ENCODE measurements at places on chromosomes 1 and 21.

GRCh38 chr1:78240755-78241154 lies 195.0 kb downstream of the GIPC2 start:
- no peak for DNase-seq

- no peak for DNase-seq
Observed at GRCh38 chr21:44973598-44973997, 33.8 kb downstream of the SLX9 start.

GRCh38 chr1:174984952-174985351 lies 14.8 kb upstream of the CACYBP start:
- no peak for DNase-seq

GRCh38 chr1:2492091-2492490 lies 16.0 kb downstream of the PLCH2 start:
- DNase-seq: no peak

DNA sequence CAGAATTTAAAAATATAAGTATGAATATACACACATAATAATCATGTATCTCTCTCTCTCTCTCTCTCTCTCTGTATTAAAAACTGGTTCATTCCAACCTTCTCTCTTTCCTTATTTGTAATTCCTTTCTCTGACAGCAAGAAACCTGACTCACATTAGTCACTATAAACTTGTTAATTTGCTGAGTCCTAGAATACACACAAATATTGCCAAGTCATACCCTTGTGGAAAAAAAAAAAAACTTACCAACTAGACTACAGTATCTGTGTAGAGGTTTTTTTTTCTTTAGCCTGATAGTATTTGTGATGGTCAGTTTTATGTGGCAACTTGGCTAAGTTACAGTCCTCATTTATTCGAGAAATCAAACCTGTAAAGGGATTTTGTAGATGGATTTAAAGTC lies 26.3 kb upstream of the NHLH2 start:
- no peak for DNase-seq

GRCh38 chr1:1181129-1181937 lies 7.7 kb downstream of the TTLL10 start:
- no peak for DNase-seq

DNA sequence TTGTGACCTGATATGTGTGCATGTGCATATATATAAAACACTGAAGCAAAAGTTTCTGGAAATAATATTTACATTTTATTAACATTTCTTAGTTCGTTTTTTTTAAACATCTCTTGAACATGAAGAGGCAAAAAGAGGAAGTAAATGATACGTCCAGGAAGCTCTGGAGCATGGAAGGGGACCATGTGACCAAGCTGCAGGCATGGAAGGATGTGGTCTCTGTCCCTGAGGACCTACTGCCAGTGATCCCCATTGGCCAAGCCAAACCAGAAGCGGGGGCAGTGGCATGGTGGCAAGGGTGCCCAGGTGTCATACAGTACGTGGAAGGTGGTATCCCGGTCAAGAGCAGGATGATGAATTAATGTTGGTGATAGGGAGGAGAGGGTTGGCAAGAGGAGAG lies 268.3 kb upstream of the PROX1 start:
- no peak for DNase-seq

DNA sequence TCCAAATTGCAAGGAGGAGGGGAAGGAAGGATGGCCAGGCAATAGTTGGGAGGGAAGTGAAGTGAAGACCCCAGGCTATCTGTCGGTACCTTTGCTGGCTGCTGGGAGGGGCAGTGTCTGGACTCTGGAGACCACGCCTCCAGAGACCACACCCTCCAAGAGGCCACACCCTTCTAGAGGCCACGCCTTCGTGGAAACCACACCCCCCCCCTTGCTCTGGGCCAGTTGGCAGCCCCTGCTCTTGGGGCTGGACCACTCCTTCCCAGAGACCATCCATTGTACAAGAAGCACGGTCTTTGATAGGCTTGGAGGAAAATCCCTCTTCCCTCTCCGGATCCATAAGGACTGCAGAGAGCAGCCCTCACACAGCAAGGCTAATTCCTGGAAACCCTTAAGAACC lies 73.1 kb downstream of the RYR2 start:
- no peak for DNase-seq

DNA sequence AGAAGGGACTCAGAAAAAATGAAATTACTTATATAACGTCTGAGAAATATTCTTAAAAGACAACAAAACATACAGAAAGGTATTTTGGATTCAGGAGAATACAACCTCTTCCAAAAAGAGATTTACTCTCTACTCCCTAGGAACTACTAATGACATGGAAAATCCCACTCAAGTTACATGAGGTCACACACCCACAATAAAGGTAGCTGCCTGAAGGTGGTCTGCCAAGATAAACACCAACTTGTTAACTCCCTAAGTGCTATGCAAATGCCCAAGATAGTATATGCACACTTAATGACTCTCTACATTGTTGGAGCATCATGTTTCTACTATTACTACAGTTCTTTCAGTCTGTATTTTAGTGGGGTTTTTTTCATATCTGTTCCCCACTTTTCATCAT lies 26.5 kb downstream of the RERE start:
- no peak for DNase-seq

GRCh38 chr21:46385846-46386733 lies 62.1 kb downstream of the PCNT start:
- DNase-seq: no peak

DNA sequence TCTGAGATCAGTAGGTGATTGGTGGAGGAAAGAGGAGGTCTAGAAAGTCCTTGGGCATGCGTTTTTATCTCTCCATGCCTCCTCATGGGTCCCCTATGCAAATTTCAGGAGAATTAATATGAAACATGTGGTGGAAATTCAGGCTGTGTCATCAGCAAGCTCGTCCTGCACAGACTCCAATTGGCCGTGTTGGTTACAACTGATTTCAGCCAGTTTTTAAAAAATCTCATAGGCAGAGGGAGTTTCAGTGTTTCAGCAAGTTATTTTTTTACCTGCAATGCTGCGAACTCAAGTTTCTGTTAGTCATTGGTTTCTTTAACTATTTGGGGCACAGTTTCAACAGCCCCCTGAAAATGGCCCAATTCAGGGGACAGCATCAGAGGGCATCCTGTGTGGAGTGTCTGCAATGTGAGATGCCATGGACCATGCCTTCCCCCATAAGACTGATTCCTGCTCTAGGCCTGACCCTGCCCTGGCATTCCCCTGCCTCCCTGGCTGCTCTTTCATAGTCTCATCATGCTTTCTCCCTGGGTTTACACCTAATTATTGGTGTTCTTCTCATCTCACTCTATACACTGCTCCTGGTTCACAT lies 59.9 kb downstream of the C1orf198 start:
- no peak for DNase-seq

DNA sequence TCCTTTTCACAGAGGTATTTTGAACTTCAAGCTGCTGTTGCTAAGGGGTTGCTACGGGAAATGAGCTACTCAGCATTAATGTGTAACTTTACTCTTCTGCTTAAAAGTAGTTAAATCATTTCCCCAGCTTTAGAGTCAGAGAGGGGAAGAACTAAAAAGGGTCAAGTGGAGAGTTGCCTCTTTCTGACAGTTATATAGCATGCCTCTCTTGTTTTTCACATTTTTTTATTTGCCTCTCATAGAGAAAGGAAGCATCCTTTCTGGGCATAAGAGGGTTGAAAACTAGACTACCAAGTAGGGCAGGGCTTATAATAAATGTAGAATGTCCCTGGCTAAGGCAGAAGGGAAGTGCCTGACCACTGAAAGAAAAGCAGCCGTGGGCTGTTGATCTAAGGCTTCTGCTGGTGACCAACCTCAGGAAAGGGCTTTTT lies 10.1 kb upstream of the ELAVL4 start:
- DNase-seq: no peak

GRCh38 chr1:85148524-85149250 lies 52.1 kb downstream of the SYDE2 start:
- DNase-seq: peak; percentile 19

DNA sequence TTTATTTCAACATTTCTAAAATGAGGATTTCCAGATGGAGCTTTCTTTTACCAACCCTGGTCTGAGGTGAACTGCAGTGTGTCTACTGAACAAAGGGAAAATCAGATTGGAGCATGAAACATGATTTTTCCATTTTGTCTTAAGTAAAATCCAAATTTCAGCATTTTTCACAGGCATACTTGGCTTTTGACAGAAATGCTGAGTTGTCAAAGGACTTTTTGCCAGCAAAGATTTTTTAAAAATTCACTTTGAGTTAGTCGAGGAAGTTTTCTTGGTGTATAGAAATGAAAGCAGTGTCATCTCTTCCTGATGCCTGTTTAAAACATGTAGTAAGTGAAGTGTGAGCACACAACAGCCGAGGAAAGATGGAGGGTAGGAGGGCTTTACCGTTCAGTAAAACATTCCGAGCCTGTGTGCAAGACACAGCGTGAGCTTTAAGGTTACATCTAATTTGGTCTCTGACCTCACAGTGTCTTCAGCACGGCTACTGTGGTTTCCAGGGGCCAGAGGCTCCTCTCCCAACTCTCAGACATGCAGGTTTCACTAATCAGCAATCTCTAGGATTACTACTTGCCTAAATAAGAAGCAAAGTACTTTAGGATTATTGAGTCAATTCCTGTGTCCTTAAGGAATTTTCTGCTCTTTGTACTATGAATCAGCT lies 45.9 kb downstream of the SAMD13 start:
- no peak for DNase-seq
